NCI-H1417 (cell line): ENCODE measurements at places on chromosomes 13 and 19.

- DNase-seq: no peak
Observed at GRCh38 chr19:19402656-19403372, 2.7 kb upstream of the GATAD2A start.

DNA sequence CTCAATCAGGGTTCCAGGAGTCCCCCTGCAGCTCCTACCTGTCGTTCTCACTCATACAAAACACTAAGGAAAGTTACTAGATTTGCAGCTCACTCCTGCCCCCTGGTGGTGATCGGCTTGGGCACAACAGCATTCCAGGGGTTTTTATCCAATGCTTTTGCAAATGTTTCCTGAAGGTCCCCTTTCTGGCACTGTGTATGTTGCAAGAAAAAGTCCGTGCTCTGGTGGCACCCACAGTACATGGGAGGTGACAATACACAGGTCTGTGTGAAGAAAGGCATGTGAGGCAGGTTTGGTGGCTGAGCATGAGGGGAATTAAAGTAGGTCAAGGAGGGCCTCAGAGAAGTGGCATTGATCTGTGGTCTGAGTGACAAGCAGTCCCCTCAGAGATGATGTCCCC is 8.6 kb upstream of the TYK2 start:
- DNase-seq: peak; percentile 92

- no peak for DNase-seq
Observed at GRCh38 chr19:46065486-46066071, 24.8 kb upstream of the IGFL4 start.

DNA sequence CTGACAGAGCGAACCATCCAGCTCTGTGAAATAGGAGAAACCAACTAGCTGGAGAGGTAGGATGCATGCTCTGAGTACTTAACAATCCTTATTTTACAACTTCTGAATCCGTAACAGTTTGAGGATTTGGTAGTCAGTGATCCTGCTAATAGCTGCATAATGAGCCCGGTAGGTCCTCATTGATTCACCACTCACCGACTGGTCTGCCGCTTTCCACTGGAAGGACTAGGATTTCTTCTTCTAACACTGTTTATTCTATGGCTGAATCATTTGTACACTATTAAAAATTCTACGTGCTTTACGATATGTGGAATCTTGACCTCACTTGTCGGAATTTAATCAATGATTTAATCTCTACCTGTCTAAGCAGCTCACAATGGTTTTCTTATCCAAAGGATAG is 33.9 kb downstream of the SPATA13 start:
- no peak for DNase-seq

GRCh38 chr13:23987331-23987894 is 90.1 kb upstream of the C1QTNF9B start:
- no peak for DNase-seq

- no peak for DNase-seq
Observed at GRCh38 chr19:6047741-6048251, 62.5 kb downstream of the RFX2 start.

- DNase-seq: no peak
Observed at GRCh38 chr13:66689037-66689619, 541.0 kb downstream of the PCDH9 start.

DNA sequence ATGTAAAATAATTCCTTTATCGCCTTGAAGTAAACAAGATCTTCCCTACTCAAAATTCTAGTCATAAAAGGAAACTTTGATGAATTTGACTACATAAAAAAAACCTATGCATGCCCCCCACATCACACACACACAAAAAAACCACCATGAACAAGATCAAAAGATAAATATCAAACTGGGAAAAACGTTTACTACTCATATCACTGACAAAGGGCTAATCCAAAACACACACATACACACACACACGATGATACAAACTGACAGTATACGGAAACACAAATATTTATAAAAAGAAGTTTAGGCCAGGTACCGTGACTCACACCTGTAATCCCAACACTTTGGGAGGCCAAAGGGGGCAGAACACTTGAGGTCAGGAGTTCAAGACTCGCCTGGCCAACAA is 61.9 kb downstream of the TSC22D1 start:
- DNase-seq: no peak

- peak; percentile 9 for DNase-seq
Observed at GRCh38 chr13:43270130-43270830, 246.9 kb downstream of the DNAJC15 start.

- DNase-seq: no peak
Observed at GRCh38 chr13:32779119-32779518, 192.9 kb downstream of the PDS5B start.

- peak; percentile 64 for DNase-seq
Observed at GRCh38 chr19:58476498-58477015, 405 bp downstream of the ZNF446 start.

DNA sequence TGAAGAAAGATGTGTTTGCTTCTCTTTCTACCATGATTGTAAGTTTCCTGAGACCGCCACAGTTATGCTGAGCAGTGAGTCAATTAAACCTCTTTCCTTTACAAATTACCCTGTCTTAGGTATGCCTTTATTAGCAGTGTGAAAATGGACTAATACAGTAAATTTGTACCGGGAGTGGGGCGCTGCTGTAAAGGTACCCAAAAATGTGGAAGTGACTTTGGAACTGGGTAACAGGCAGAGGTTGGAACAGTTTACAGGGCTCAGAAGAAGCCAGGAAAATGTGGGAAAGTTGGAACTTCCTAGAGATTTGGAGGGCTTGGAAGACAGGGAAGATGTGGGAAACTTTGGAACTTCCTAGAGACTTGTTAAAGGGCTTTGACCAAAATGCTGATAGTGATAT is 9.2 kb upstream of the PDS5B start:
- DNase-seq: no peak

DNA sequence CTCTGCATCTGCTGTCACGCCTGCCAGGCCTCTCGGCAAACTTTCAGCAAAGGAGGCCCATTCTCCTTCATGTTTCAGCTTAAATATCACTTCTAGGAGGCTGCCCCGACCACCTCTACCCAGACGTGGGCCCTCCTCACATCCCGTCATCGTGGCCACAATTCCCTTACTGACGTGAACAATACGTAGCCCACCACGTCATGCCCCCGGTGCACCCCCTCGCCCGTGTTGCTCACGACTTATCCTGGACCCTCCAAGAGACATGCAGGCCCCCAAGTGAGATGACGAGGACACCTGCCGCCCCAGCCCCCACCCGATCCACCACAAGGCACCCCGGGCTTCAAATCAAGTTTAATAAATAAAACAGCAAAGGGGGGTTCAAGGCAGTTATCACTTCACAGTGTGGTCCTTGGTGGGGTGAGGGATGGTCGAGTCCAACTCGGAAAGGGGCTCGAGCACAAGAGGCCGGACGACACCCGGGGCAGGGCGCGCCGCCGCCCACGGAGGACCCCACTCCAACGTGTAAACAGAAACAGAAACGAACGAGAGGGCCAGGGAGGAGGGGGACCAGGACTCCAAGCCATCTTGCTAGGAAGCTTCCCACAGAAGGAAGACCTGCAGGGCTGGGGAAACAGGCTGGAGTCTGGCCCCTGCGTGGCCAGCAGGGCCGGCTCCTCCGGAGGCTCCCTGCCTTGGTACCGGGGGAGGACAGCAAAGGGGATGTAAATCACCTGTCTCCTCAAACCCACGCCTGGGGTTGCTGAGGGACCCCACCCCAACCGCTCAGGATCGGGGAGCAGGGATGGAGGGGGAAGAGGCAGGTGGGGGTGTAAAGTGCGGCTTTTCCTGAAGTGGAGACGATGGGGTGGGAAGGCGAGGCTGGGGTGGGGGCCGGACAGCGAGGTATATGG is 14.3 kb upstream of the PLPP2 start:
- no peak for DNase-seq

GRCh38 chr19:42068756-42069571 is 1.0 kb downstream of the GRIK5 start:
- no peak for DNase-seq

DNA sequence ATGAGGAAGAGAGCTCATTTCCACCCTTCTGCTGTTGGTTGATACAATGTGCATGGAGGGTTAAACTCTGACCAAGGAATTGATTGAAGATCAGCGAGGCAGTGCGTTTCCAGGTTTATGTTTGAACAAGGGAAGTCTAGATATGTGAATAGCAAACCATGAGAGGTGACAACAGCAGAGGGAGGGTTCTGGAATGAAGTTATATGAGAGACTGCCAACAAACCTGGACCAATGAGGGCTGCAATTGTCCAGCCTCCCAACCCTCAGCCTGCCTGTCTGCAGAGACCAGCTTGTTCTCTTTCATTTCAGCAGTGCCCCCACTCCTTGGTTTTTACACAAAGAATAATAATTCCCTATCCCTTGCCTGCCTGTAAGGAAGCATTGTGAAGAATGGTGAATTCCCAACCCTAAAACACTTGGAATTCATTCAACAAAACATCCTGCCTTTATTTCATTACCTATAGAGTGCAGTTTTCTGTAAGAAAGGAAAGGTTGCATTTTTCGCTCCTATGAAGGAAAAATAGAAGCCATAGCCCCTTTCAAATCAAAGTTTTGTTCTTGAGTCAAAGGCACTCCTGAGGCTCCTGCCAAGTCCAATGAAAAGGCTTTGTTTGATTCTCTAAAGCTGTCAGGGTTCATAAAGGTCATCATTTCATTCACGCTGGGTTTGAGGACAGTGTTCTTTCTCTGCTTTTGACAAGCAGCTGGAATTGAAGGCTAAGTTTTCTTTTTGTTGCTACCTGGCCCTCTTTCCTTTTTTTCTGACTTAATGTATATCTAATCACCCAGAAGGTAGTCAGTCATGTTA is 53.6 kb upstream of the ABCC4 start:
- DNase-seq: no peak

- no peak for DNase-seq
Observed at GRCh38 chr13:108812165-108812564, 182.8 kb downstream of the MYO16 start.

GRCh38 chr13:112712451-112713207 is 22.8 kb downstream of the ATP11A start:
- no peak for DNase-seq

GRCh38 chr13:71751073-71751472 is 115.9 kb downstream of the DACH1 start:
- peak; percentile 69 for DNase-seq

GRCh38 chr13:84479656-84480055 is 597.4 kb upstream of the SLITRK1 start:
- no peak for DNase-seq

DNA sequence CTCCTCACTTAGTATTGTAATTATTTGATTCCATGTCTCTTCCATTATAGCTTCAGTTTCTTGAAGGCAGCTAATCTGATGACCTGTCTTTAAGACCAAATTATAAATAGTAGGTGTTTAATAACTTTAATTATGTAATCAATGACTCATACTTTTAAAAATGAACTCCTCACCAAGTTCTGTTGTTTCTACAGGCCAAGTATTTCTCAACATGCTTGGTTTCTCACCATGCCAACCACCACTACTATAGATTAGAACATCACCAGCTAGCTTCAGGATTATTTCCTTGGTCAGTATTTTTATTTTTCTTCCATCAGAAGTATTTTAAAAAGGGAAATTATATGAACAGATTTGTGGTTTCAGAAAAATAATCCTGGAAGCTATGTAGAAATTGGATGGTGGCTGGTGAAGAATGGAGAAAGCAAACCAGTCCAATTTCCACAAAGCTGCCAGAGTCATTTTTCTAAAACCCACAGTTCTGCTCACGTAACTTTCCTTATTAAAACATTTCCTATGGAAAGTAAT is 237.7 kb upstream of the DACH1 start:
- no peak for DNase-seq

GRCh38 chr19:33402421-33403220 is 29.1 kb downstream of the CEBPG start:
- no peak for DNase-seq

GRCh38 chr19:45764945-45765701 is 3.9 kb downstream of the SIX5 start:
- no peak for DNase-seq

GRCh38 chr19:39411081-39411831 is 1.2 kb upstream of the PLEKHG2 start:
- no peak for DNase-seq

- DNase-seq: no peak
Observed at GRCh38 chr19:21713761-21714160, 53.6 kb downstream of the ZNF100 start.

GRCh38 chr13:30256713-30257467 is 50.5 kb downstream of the KATNAL1 start:
- DNase-seq: no peak

DNA sequence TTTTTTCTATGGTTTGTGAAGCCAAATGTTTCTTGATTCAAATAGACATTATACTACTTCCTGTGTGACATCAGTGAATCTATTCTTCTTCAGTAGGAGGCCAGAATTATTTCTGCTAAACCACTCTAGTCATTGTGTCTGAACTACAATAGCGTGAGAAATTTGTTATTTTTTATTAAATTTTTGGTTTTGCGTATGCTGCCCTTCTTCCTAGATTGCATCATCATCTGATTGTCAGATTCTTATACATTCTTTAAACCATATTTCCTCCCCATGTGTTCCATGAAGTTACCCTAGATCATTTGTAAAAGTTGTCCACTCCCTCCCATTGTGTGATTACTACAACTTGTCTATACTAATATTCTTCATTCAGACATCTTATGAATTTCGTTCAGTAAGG is 187.8 kb upstream of the SPRY2 start:
- no peak for DNase-seq

DNA sequence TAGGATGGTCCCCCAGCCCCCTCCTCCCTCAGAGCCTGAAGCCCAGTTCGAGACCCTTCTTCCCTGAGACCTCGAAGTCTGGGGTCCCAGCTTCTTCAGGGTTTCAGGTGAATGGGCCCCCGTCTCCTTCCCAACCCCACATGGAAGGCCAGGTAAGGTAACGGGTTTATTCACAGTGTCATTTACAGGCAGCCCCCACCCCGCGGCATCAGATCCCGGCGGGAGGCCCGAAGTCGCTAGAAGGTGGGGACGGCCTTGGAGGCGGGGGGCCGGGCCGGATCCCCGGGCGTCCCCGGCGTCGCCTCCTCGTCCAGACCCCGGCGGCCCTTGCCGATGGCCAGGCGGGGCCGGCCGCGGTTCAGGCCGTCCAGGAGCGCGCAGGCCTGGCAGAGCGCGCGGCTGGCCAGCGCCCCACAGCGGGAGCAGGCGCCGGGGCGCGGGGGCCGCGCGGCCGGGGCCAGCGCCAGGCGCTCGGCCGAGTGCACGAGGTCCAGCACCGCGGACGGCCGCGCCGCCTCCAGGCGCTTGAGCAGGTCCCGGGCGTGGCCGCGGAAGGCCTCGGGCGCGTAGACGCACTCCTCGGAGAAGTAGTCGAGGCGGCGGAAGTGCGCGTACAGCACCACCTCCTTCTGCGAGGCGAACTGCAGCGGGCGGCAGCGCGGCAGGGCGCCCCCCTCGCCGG is 9.7 kb downstream of the CTU1 start:
- DNase-seq: no peak

GRCh38 chr19:1471010-1471514 is 8.0 kb downstream of the C19orf25 start:
- peak; percentile 69 for DNase-seq

DNA sequence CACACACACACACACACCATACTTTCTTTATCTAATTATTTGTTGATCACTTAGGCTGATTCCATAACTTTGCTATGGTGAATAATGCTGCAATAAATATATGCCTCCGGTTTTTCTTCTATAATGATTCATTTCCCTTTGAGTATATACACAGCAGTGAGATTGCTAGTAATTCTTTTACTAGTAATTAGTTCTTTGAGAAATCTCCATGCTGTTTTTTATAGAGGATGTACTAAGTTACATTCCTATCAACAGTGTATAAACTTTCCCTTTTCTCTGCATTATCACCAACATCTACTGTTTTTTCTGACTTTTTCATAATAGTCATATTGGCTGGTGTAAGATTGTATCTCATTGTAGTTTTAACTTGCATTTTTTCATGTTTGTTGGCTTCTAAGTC is 1405.1 kb downstream of the PCDH9 start:
- DNase-seq: no peak
